ENCODE measurements at places on chromosomes 7 and 10.

DNA sequence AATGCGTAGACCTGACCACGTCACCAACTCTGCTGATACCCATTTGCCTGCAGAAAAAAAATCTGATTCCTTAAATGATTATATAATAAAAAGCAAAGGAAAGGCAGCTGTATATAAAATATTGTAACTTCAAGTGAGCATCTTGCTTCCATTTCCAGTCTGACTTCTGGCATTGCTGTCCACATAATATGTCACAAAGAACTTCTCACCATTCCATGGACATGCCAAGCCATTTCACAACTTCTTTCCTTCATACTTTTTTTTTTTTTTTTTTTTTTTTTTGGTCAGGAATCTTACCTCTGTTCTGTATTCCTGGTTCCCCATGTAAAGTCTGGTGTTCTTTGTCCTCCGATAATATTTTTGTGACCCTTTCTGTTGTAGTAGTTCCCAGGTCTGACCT, 165.5 kb downstream of the SND1 start:
- DNase-seq = no peak

- no peak for DNase-seq
Measured at GRCh38 chr10:5553400-5554170, 28.8 kb downstream of the CALML3 start.

GRCh38 chr10:609262-609658, 80.2 kb downstream of the DIP2C start:
- no peak for DNase-seq

- no peak for DNase-seq
Measured at GRCh38 chr7:134024739-134025138, 102.4 kb upstream of the LRGUK start.

DNA sequence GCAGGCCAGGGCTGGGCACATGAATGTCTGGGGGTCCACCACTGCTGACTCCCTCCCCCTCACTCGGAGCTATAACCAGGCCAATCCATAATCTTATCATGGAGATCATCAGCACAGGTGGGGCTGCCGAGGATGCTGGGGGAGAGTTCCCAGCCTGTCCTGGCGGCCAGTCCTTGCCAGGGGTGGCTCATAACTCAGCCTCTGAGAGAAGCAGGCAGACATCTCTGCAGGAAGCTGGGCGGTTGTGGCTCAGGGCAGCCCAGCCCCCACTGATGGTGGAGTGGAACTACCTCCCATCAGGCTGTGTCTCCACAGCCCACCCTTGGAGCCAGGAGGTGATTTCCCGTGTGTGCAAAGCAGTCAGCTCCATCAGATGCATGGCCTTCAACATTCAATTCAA, 109.4 kb upstream of the ZNF92 start:
- DNase-seq = no peak

DNA sequence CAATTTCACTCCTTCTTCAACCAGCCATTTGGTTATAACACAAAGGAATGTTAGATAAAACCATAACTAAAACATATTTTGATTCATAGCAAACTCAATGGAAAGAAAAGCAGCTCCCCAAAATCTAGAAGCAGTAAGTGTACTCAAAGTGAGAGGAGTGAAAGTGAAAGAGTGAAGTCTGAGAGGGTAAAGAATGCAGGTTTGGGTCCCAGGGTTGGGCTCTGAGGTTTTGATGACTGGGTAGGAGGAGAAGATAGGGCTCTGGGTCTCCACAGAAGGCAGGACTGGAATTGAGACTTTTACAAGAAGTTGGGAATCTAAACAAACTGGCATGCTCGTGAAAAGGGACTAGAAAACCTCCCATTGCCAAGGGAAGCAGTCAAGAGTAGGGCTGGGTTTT, 85.4 kb upstream of the RSU1 start:
- no peak for DNase-seq

DNA sequence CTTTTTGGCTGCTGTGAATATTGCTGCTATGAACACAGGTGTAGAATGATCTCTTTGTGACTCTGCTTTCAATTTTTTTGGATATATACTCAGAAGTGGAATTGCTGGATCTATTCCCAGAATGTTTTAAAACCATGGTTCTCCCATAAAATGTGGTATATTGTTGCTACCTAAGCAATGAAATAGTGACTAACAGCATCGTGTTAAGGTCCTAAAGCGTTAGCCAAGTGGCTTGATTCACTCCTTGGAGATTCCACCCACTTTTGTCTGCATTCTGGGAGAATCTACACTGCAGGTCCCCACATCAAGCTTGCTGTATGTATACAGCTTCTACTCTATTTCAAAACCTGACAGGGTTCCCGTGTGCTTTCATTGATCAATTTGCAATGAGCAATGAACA, 105.6 kb downstream of the CDK6 start:
- no peak for DNase-seq

GRCh38 chr10:36183056-36183455, 541.0 kb upstream of the FZD8 start:
- DNase-seq = no peak
